ENCODE measurements at places on chromosomes 5 and 9.

GRCh38 chr9:3946840-3947587, 352.9 kb downstream of the GLIS3 start:
- peak; percentile 42 for DNase-seq

DNA sequence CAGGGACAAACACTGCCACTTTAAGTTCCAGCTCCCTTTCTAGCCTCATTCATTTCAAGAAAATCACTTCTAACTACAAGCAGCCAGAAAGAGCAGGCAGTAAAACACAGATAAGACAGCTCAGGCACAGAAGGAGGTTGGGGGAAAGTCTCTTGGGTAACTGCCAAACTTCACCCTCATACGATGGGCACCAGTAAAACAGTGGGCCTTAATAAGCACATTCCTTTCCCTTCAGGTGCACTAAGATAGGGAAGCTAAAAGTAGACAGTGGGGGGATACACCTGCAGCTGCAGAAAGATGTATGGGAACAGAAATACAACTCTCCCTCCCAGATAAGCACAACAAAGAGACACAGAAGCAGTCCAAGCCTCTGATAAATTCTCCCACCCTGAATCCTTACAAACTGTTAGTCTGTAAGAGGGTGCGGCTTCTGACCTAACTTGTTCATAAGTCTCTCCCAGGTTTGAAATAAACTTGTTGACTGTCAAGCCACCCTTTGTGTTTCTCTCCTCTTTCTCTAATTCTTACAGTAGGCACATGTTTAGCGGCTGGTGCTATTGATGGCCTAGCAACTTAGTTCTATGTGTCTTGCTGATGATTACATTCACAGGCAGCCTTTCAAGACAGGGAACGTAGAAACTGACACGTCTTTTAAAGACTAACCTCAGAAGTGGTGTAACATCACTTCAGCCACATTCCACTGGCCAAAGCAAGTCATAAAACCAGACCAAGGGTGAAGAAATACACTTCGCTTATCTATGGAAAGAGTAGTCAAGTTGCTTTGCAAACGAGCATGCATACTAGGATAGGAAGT, 6.8 kb upstream of the CKS2 start:
- DNase-seq = no peak

DNA sequence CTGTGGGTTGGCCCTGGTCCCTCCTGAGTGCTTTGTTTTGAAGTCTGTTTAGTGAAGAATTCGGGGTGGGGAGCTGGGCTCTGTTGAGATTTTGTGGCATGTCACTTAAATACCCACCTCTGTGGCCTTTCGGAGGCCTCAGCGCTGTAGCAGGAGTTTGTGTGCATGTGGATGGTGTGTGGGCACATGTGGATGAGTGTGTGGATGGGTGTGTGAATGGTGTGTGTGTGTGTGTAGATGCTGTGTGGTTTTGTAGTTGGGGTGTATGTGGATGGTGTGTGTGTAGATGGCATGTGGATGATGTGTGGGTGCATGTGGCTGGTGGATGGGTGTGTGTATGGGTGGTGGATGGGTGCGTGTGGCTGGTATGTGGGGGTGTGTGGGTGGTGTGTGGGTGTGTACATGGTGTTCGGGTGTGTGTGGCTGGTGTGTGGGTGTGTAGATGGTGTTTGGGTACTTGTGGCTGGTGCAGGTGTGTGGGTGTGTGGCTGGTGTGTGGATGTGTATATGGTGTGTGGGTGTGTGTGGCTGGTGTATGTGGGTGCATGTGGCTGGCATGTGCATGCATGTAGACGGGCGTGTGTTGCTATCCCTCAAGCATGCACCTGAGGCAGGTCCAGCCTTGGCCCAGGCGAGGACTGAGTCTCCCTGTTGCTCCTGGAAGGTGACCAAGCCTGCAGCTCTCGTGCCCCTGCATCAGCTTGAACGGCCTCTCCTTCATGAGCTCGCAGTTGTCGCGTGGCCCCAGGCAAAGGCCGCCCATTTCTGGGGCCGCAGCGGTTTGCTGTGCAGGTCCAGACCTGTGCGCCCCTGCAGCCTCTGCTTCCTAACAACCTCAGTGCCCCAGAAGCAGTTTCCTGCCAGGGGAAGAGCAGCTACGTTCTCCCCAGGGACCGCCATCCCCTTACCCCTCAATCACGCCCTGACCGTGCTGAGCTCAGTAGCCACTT, 54.0 kb upstream of the FCN2 start:
- DNase-seq = peak; percentile 29

DNA sequence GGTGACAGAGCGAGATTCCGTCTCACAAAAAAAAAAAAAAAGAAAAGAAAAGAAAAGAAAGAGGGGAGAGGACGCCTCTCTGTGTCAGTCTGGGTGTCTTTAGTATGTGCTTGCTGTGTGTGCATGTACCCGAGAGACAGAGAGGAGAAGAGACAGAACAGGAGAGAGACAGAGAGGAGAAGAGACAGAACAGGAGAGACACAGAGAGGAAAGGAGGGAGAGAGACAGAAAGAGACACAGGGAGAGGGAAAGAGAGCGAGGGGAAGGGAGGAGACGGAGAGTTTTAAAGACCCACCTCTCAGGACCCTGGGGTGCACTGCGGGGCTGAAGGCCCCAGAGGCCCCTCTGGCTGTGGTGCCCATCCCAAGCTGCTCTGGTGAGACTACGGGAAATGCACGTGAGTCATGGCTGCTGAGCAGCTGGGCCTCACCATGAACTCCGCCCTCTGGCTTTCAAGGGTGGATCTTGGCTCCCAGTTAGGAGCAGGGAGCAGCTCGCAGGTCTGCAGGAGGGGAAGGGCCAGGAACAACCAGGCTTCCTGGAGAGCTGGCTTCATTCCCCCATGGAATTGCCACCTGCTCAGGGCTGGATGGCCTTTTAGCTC, 7.9 kb downstream of the SLC6A3 start:
- DNase-seq = no peak

GRCh38 chr5:92332039-92332438, 948.9 kb upstream of the ARRDC3 start:
- no peak for DNase-seq

All from right cardiac atrium (tissue), 5 donors.